Calu3 (cell line): ENCODE measurements at places on chromosomes 6 and 20.

DNA sequence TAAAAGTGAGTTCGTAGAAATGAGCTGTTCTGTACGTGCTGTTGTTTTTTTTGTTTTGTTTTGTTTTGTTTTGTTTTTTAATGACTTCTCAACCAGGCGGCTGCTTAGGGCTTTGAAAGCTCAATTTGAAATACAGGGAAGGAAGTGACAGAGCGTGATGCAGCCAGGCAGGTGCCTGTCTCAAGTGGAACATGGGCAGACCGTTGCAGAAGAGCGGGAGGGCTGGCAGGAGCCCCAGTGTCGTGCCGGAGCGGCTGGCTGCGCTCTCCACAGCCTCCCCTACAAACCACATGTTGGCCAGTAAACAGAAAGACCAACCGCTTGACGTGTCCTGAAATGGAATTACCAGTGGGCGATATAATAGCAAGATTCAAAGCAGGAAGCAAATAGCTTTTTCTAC, 164.9 kb upstream of the RREB1 start:
- no peak for DNase-seq

DNA sequence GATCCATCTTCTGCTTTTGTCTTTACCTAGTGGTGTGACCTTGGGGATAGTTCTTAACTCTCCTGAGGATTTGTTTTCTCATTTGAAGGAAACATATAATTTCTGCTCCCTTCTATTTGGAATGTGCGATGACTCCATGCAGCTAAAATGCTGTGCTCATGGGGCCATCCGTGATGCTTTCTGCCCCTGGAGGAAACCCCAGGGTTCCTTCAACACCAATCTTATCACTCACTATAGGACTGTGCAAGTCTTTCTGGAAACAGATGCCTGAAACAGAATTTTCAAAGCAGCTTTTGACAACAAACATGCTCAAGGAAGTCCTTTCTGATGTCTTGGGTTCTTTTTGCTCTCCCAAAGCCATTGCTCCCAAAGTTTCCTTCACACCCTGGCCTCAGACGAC, 128.8 kb upstream of the GGTLC1 start:
- no peak for DNase-seq

GRCh38 chr20:12023194-12023795, 105.6 kb downstream of the BTBD3 start:
- no peak for DNase-seq

GRCh38 chr6:9623228-9623832, 791.5 kb downstream of the TFAP2A start:
- no peak for DNase-seq

- DNase-seq: peak; percentile 45
These were observed 178.4 kb upstream of the ZNF184 start for GRCh38 chr6:27651371-27651732.

GRCh38 chr6:34575326-34575725, 19.2 kb upstream of the SPDEF start:
- no peak for DNase-seq

DNA sequence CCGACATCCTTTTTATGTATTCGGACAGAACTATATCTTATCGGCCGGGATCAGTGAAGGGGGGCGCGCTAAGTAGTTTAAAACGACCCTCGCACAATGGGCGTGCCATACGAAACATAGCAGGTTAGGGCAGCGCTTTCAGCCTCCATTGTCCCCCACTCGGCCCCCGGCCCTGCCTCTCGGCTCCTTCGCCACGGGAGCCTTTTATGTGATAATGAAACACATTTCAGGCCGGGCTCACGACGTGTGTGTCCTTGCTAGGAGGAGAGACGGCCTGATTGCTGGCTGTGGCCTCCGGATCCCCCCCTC, 5.3 kb downstream of the FOXA2 start:
- DNase-seq: no peak

- DNase-seq: no peak
These were observed 1.9 kb downstream of the KCNQ5 start for GRCh38 chr6:72623808-72624207.

DNA sequence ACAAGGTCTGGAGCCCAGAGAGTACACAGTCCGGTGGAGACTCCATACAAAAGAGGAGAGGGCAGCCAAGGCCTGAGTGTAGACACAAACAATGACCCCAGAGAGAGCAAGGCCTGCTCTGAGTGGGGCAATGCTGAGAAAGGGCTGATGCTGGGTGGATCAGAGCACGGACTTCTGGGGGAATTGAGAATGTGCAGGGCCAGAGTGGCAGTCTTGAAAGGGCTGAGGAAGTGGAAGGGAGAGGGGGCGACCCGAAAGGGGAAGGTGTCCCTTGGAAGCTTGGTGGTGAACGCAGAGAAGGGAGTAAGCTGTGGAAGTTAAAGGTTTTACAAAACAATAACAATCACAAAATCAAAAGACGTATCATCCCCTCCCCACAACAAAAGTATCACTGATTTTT, 12.0 kb upstream of the GRM4 start:
- no peak for DNase-seq

DNA sequence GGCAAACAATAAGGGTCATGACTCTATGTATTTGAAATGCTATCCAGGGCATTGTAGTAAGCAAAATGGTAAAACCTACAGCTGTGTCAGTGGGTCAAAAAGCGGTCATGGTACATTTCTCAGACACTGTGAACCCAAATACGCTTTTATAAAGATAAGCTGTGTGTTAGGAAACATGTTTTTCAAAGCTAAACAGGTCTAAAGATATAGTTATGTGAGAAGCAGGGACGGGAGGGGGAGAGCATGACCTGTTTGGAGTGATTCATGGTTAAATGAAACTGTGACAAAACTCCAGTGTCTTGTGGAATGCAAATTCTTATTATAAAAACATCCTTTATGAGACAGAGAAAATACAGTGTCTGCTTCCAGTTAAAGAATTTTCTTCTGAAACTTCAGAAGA, 205.4 kb upstream of the BMP2 start:
- DNase-seq: no peak

GRCh38 chr6:72035966-72036365, 149.6 kb downstream of the RIMS1 start:
- no peak for DNase-seq

DNA sequence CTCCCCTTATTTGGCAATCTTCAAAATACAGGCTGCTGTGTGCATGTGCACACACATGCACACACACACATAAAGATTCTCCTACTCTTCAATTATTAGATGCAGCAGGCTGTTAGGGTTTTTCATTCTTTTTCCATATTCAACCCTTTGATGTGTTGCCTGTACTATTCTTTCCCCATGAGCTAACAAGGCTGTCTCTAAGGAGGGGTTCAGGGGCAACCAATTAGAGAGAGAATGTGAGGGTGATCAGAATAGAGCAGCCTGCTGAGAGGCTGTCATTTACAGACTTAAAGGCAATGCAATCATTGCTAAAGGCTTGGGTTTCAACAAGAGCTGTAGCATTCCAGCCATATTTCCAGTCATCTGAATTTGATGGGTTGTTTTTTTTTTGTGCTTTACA, 467.4 kb upstream of the ID4 start:
- no peak for DNase-seq

DNA sequence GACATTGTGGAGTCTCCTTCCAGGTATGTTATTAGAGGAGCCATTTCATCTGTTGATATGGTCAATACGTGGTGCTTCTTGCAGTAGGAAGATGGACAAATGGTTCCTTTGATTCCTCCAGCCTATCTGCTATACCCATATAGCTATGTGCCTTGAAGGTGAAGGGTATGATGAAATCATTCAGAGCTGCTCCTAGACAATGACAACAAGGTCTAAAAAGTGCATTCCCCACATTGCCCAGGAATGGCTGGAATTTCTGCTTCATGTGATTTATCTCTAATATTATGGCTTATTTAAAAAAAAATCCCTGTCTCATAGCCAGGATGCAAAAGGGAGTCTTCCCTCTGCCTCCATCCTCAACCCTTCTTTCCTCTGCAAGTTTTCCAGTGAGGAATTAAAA, 14.1 kb downstream of the DAAM2 start:
- DNase-seq: no peak
